ENCODE measurements at places on chromosomes 3 and 15.

DNA sequence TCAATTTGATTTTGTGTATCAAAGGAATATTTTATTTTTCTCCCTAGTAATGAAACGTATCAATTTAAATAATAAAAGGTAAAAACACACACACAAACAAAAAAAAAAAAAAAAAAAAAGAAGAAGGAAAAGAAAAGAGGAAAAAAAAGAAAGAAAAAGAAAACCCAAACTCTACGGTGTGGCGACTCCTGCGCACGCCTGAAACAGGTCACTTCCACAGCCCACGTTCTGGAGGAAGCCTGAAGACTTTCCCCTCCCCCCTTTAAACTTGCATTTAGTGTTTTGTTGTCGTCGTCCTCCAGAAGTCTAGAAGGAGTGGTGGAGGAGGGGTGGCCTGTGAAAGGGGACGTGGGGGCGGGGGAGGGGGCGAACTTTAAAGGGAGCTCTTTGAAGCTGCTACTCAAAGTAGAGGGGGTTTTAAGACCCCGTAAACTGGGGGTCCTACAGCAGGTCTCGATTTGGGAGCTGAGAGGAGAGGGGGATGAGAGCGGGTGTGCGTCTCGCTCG lies 2.3 kb upstream of the TLE3 start:
- peaks cover 49% of the 10 kb centered on the region for H3K4me1 ChIP-seq
- peak overlapping the region; percentile 87 for H3K4me3 ChIP-seq

GRCh38 chr15:100147828-100148227 lies 193.9 kb downstream of the ADAMTS17 start:
- peaks cover 11% of the 10 kb centered on the region for H3K4me1 ChIP-seq
- no peak overlapping the region for H3K27ac ChIP-seq
- peaks cover 28% of the 10 kb centered on the region for H3K36me3 ChIP-seq
- no peak for DNase-seq

DNA sequence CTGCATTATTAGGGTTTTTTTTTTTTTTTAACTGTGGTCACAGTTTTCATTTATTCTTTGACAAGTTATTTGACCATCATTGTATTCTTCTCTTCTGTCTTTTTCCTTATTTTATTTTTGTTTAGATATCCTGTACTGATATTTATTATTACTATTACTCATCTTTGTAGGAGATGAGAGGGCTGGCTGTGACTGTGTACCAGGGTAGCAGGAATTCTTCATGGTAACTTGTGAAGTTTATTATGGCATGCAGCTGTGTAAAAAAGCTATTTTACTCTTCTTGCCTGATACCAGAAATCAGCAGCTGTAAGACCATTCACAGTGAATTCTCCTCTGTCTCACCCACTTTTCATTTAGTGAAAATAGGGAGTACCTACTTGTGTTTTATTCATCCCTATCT lies 44.5 kb downstream of the ATP6V1A start:
- peak overlapping the region; percentile 23 for H3K27ac ChIP-seq
- DNase-seq, result no peak
- H3K4me3 ChIP-seq, result no peak overlapping the region

- H3K4me3 ChIP-seq, result no peak overlapping the region
- peaks cover 36% of the 10 kb centered on the region for H3K4me1 ChIP-seq
- peaks cover 88% of the 10 kb centered on the region for H3K36me3 ChIP-seq
Measured at GRCh38 chr15:98823012-98823458, 174.7 kb downstream of the IGF1R start.

DNA sequence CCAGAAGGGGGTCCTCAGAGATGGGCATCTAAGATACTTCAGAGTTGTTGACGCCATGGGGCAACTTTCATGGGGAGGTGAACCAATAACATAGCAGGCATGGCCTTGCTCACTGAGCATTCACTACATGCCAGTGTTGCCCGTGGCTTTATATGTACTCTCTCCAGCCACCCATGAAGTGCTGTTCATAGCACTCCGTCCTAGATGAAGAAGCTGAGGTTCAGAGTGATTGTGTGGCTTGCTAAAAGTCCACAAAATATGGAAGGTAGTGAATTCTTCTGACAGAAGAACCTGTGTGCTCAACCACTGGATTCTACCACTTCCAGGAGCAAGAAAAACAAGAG lies 9.8 kb upstream of the SEMA4B start:
- peaks cover 3% of the 10 kb centered on the region for H3K27me3 ChIP-seq
- DNase-seq, result no peak
- H3K4me3 ChIP-seq, result no peak overlapping the region
- H3K36me3 ChIP-seq, result peaks cover 20% of the 10 kb centered on the region
- H3K27ac ChIP-seq, result no peak overlapping the region
- H3K4me1 ChIP-seq, result peaks cover 58% of the 10 kb centered on the region

- H3K36me3 ChIP-seq, result no peaks in the 10 kb centered on the region
- H3K4me3 ChIP-seq, result no peak overlapping the region
- peaks cover 4% of the 10 kb centered on the region for H3K4me1 ChIP-seq
- DNase-seq, result no peak
- H3K27me3 ChIP-seq, result peaks cover 94% of the 10 kb centered on the region
- no peak overlapping the region for H3K27ac ChIP-seq
Measured at GRCh38 chr3:13873818-13874217, 6.1 kb downstream of the WNT7A start.

GRCh38 chr3:172239218-172239790 lies 199.9 kb downstream of the FNDC3B start:
- H3K4me1 ChIP-seq, result no peaks in the 10 kb centered on the region
- H3K4me3 ChIP-seq, result no peak overlapping the region
- peak overlapping the region; percentile 91 for H3K27ac ChIP-seq

DNA sequence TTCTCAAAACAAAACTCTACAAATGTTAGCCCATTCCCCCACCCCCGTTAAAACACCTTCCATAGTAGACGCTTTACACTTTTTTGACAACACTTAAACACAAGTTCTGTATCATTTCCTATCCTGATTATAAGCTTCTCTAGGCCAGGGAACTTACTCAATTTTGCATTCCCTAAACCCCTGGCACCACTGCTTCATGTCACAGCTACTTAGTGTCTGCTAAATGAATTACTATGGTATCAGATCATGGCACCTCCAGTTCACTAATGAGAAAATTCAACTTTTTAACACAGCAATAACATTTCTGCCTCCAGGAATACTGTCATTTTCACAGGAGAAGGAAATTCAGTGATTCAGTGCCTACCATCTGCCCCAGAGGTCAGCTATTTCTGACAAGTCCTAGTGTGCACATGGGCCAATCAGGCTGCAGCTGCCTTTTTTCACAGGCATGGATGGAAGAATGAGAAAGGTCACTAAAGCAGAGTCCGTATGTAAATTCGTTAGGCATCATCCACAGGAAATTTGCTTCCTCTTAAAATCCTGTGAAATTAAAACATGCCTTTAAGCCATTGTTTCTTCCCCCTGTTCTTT lies 18.5 kb downstream of the SFMBT1 start:
- H3K36me3 ChIP-seq, result peaks cover 8% of the 10 kb centered on the region
- H3K27me3 ChIP-seq, result no peaks in the 10 kb centered on the region
- H3K4me1 ChIP-seq, result peaks cover 22% of the 10 kb centered on the region
- H3K27ac ChIP-seq, result peak overlapping the region; percentile 11

DNA sequence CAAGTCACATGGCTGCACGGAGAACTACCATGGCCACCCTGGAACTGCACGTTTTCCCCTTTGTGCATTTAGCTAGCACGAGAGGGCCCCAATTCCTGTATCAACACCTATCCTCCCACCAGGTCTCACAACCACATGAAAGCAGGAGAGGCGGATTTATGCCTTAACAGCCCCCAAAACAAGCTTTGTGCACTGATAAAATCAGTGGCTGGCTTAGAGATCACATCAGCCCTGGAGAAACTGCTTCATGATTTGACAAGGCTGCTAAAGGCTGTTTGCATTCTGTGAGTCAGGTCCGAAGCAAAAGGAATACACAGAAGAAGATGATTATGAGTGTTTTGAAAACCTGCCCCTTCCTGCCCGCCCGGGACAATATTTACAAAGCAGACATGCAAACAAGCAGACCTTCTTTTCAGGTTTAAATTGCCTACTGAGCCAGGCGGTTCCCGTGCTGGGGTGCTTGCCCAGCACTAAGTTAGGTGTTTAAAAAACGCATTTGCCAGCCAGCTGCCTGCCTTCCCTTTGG lies 25.9 kb downstream of the CEMIP start:
- peaks cover 11% of the 10 kb centered on the region for H3K4me1 ChIP-seq
- peak overlapping the region; percentile 17 for H3K27ac ChIP-seq
- H3K27me3 ChIP-seq, result peaks cover 15% of the 10 kb centered on the region
- no peak overlapping the region for H3K4me3 ChIP-seq
- no peak for DNase-seq

- no peak overlapping the region for H3K27ac ChIP-seq
- peaks cover 8% of the 10 kb centered on the region for H3K36me3 ChIP-seq
- H3K27me3 ChIP-seq, result no peaks in the 10 kb centered on the region
- H3K4me3 ChIP-seq, result no peak overlapping the region
Measured at GRCh38 chr3:135440233-135440632, 525.3 kb upstream of the PPP2R3A start.

- H3K4me1 ChIP-seq, result peaks cover 72% of the 10 kb centered on the region
- peaks cover 20% of the 10 kb centered on the region for H3K36me3 ChIP-seq
- H3K27me3 ChIP-seq, result peaks cover 5% of the 10 kb centered on the region
- peak overlapping the region; percentile 6 for H3K4me3 ChIP-seq
Measured at GRCh38 chr15:57540211-57540610, 51.5 kb upstream of the MYZAP start.

- no peaks in the 10 kb centered on the region for H3K36me3 ChIP-seq
- no peaks in the 10 kb centered on the region for H3K4me1 ChIP-seq
- H3K27ac ChIP-seq, result no peak overlapping the region
- no peak overlapping the region for H3K4me3 ChIP-seq
- H3K27me3 ChIP-seq, result no peaks in the 10 kb centered on the region
Measured at GRCh38 chr3:176401211-176401610, 796.1 kb downstream of the TBL1XR1 start.

- H3K36me3 ChIP-seq, result peaks cover 5% of the 10 kb centered on the region
- no peaks in the 10 kb centered on the region for H3K4me1 ChIP-seq
- H3K27me3 ChIP-seq, result peaks cover 6% of the 10 kb centered on the region
- DNase-seq, result no peak
- no peak overlapping the region for H3K4me3 ChIP-seq
Measured at GRCh38 chr3:135728007-135728721, 237.4 kb upstream of the PPP2R3A start.

DNA sequence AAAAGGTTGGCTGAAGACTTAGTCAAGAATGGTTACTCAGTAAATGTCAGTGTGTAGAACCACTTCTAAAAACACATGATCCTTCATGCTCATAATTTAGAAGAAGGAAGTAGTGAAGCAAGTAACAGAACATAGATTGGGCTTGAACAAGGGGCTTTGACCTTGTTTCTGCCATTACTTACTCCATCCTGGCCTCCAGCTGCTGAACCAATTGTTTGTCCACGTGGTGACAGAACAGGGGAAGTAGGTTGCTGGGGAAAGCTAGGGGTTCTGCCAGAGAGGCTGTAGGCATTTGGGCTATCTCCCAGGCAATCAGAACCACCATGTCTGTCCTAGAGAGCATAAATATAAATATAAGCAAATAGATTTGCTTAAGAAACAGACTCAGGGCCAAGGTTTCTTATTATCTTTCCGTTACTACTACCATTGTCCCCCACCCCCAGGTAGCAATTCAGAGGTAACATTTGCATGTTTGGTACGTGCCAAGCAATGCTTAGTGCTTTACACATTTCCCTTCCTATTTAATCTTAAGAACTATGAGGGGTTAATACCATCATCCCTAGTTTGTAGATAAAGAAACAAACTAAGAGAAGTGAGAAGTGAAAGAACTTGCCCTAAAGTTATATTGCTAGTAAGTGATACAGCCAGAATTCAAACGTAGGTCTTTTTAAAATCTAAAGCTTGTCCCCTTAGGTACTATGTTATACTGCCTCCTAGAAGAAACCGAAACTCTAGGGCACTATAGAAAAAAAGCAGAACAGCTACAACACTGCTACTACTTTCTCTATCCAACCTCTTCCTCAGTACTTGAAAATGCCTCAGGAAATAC lies 3.0 kb upstream of the SPG11 start:
- no peak overlapping the region for H3K27ac ChIP-seq
- peaks cover 11% of the 10 kb centered on the region for H3K4me1 ChIP-seq
- H3K36me3 ChIP-seq, result no peaks in the 10 kb centered on the region
- no peak overlapping the region for H3K4me3 ChIP-seq
- DNase-seq, result no peak
- H3K27me3 ChIP-seq, result peaks cover 23% of the 10 kb centered on the region

GRCh38 chr15:26212109-26212508 lies 349.0 kb upstream of the ATP10A start:
- DNase-seq, result no peak
- no peak overlapping the region for H3K4me3 ChIP-seq
- peaks cover 14% of the 10 kb centered on the region for H3K27me3 ChIP-seq
- H3K36me3 ChIP-seq, result no peaks in the 10 kb centered on the region

DNA sequence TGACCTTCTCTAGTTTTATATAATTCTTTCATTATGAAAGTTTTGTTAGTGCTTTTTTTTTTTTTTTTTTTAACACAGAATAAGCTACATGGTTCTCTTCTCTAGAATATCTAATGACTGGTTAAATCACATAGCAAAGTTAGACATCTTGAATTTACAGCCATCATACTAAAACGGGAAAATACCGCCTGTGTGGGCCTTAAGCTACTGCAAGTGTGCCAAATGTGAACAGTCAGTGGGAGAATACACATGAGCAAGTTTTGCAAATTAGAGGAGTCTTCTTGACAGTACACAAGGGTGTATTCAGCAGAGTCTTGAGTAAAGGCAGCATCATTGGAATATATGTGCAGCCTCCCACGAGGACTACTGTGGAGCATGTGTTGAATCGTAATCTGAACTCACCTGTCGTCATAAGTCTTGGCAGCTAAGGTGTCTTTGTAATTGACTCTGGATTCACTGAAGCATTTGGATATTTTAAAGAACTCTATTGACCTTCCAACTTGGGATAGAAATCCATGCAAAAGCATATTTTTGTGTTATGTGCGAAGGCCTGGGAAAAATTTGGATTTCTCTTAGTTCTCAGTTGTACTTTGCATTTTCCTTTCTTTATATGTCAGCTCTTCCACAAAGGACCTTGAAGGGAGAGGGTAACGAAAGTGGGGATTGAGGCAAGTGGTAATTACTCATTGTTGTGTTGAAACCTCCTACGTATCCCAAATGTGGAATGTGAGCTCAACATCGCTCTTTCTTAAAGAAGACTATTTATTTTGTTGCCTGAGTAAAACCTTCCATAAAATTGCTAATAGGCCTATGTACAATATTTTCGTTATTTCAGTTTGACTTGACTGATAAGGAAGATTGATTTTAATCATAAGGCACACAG lies 117.4 kb downstream of the ATG7 start:
- H3K36me3 ChIP-seq, result no peaks in the 10 kb centered on the region
- peak overlapping the region; percentile 22 for H3K4me3 ChIP-seq
- no peak for DNase-seq
- H3K27ac ChIP-seq, result peak overlapping the region; percentile 89
- H3K4me1 ChIP-seq, result peaks cover 45% of the 10 kb centered on the region

DNA sequence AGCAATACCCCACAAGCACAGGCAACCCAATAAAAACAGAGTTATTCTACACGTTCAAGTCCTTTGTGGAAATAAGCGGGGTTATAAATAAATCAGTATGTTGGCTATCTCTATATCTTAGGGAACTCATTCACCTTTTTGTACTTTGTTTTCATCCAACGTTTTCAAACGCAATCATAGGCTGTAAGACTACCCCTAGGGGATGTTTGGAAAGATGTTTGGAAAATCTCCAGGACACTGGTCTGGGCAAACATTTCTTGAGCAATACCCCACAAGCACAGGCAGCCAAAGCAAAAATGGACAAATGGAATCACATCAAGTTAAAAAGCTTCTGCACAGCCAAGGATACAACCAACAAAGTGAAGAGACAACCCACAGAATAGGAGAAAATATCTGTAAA lies 70.1 kb downstream of the CLDN11 start:
- H3K36me3 ChIP-seq, result no peaks in the 10 kb centered on the region
- H3K27ac ChIP-seq, result no peak overlapping the region
- H3K4me1 ChIP-seq, result peaks cover 40% of the 10 kb centered on the region
- no peak overlapping the region for H3K4me3 ChIP-seq

- no peak for DNase-seq
- no peaks in the 10 kb centered on the region for H3K36me3 ChIP-seq
- H3K27ac ChIP-seq, result no peak overlapping the region
- H3K4me3 ChIP-seq, result no peak overlapping the region
- no peaks in the 10 kb centered on the region for H3K4me1 ChIP-seq
Measured at GRCh38 chr3:53401154-53401553, 53.8 kb upstream of the DCP1A start.
